CD4-positive, alpha-beta T cell treated with Interleukin-6 for 4 hours (primary cell): ENCODE measurements at places on chromosomes 11 and 22.

DNA sequence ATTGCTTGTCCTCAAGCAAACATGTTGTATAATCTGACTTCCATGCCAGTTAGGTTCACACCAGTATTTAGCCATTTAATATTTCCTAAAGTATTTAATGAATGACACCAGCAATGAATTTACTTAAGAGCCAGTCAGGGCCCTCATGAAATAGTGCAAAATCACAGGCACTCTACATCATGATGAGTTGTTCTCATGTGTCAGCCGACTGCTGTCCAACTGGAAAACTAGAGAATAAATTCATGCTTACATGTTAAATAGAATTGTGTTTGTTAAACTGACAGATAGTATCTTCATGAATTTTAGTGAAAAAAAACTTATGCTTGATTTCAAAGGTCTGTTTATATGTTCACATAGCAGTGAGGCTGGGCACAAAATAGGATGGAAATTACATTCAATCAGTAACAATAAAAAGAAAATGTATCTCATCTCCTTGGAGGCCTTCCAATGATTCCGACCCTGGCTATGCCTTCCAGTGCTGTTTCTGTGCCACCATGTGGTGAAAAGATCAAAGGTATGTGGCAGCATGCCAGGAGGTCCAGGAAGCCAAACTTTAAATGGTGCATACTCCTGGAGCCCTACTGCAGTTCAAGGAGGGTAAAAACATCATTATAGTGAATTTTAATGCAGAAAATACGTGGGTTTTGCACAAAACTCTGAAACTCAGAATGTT is 45.2 kb downstream of the CTSC start:
- peak; percentile 16 for DNase-seq

- peak; percentile 68 for DNase-seq
Observed at GRCh38 chr11:5600374-5600851, 4.0 kb downstream of the TRIM6 start.

GRCh38 chr11:2386591-2386990 is 9.5 kb downstream of the CD81 start:
- DNase-seq = no peak

DNA sequence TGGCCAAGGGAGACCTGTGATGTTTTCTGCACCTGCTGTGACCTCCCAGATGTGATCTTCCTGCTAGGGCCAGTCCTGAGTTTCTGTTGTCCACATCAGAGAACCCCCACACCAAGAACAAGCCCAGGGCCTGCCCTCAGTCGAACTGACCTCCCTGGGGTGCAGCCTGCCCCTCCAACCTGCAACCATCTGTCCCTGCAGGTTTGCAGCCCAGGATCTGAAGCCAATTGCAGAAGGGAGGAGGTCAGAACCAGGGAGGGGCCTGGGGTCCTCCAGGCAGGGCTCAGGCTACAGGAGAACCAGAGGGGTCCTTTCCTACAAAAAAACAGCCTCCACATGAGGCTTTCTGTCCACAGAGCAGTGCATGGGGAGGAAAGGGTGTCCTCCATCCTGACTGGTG is 807 bp downstream of the TRIM3 start:
- no peak for DNase-seq

DNA sequence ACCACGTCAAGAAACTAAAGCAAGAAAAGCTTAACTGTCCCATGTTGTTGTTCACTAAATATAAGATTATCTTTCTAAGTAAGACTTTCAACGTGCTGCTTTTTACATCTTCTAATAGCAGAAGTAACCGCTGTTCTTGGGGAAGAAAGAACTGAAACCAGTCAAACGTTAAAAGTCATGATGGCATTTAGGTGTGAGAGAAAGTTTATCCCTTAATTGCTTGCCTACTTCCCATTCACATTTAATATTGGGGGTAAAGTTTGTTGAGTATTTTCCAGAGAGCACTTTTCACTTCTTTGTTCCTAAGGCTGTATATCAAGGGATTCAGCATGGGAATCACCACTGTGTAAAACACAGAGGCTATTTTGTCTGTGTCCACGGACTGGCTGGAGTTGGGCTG is 970 bp downstream of the OR5B21 start:
- no peak for DNase-seq

- DNase-seq = no peak
Observed at GRCh38 chr11:112288021-112288420, 27.4 kb upstream of the PLET1 start.

- no peak for DNase-seq
Observed at GRCh38 chr11:64208796-64209562, 2.5 kb downstream of the FERMT3 start.

GRCh38 chr11:120212259-120212878 is 1.5 kb downstream of the OAF start:
- DNase-seq = no peak

DNA sequence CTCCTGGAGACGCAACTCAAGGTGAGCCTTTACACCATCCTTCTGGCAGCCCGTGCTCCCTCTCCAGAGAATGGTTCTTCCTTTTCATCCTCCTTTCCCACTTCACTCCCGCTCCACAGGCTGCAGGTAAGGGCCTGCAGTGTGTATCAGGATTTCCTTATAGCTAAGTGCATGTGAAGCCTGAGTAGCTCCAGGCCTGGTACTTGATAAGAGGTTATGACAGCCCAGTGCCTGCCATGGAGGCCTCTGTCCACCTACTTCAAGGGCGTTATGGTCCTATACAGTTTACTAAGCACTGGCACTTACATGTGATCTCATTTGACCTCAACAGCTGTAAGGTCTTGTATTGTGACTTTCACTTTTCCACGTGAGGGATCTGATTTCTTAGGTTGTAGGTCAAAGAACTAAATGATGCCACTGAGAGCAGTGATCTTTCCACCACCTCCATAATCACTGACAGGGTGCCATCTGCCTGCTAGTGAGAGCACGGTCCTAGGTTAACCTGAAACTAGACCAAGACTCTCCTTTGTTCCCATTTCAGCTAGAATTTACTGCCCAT is 18.1 kb downstream of the SSH3 start:
- no peak for DNase-seq

GRCh38 chr11:3195251-3196160 is 23.1 kb downstream of the MRGPRG start:
- DNase-seq = no peak

DNA sequence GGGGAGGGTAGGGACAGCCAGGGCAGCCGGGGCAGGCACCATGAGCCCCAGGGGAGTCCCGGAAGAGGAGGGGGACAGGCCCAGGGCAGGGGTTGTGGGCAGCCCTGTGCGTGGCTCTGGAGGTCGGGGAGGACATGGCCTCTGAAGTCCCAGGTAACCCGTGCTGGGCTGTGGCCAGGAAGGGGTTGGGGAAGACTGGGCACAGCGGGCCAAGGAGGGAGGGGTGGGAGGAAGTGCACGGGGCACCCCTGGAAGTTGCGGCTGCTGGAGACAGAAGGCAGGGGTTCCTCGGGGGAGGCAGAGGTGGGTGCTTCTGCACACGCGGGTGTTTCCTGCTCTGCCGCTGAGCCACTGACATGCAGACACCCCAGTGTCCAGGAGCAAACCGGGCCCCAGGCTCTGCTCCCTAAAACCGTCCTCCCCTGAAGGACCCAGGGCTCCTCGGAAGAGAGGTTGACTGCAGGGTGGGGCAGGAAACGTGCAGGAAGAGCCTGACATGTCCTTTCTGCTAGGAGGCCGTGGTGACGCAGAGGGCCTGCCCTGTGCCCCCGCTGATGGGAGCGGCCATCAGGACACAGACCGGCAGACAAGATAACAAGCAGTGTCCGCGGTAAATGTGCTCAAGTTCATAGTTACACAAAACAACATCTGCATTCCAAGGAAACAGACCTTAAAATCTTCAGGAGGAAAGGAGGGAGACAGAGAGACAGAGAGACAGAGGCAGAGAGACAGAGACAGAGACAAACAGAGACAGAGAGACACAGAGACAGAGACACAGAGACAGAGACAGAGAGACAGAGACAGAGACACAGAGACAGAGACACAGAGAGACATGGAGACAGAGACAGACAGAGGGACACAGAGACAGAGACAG is 5.7 kb downstream of the TNNI2 start:
- DNase-seq = peak; percentile 67

DNA sequence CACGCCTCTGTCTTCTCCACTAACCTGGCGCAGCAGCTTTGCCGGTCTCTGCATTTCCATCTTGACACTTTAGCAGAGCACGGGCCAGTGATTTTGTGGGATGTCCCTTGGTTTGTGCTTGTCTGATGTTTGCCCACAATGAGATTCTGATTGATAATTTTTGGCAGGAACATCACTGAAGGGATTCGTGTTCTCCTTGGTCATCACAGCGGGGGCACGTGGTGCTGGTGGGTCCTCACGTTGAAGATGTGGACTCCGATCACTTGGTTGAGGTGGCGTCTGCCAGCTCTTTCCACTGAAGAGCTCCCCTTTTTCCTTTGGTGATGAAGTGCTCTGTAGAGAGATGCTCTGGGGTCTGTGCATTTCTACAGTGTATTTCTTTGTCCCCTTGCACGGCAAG is 37.2 kb downstream of the TBC1D22A start:
- DNase-seq = no peak

GRCh38 chr11:115659061-115659963 is 155.1 kb upstream of the CADM1 start:
- DNase-seq = no peak

GRCh38 chr11:67996622-67997474 is 7.0 kb downstream of the UNC93B1 start:
- DNase-seq = peak; percentile 22

DNA sequence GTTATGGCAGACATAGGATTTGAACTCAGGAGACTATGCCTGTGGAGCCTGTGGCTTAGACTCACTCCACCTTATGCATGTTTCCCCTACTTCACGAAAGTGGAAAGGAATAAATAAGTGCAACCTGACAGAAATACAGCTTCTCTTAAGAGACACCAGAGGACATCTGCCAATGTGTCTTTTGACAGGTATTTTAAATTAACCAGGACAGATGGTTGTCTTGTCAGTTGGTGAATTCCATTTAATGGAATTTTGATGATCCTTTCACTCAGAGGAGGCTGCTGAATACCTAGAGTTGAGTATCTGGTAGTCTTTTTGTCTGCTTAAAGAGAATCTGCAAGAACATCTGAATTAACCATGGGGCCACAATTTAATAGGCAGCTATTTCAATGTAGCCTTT is 46.1 kb downstream of the NELL1 start:
- no peak for DNase-seq

GRCh38 chr11:22730319-22730718 is 63.9 kb downstream of the GAS2 start:
- peak; percentile 20 for DNase-seq

DNA sequence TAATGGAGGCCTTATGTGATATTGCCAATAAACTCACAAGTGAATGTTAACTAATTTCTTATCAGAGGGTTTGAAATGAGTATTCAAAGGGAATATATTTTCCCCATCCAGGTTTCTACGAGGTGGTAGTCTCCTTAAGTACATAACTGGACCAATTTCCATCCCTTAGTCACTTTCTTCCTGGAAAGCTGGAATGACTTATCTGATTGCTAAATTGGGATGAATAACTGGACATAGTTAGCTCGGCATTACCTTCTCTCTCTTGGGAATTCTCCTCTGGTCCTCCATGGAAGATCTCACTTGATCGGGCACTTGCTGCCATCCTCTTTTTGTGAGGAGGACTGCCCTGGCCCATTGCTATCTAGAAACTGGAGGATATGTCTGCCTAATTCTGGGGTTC is 109.1 kb downstream of the TRPC6 start:
- no peak for DNase-seq

DNA sequence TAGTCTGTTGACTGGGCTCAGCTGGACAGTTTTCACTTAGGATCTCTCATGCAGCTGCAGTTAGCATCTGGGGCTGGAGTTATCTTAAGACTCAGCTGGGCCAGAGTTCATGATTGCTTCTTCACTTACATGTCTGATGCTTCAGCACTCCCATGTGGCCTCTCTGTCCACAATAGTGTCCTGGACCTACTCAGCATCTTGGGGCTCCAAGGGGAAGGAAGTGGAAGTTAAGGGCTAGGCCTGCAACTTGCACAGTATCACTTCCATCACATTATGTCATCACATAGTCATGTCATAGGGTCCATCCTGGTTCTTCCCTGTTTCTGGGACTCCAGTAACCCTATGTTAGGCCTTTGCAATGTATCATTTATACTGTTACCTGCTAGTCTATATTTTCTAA is 115.9 kb downstream of the C11orf65 start:
- DNase-seq = no peak

GRCh38 chr11:45149483-45150056 is 3.1 kb downstream of the PRDM11 start:
- DNase-seq = no peak

- DNase-seq = no peak
Observed at GRCh38 chr22:42977569-42977968, 37.4 kb downstream of the PACSIN2 start.

GRCh38 chr22:19519041-19519926 is 4.9 kb downstream of the CLDN5 start:
- DNase-seq = no peak

DNA sequence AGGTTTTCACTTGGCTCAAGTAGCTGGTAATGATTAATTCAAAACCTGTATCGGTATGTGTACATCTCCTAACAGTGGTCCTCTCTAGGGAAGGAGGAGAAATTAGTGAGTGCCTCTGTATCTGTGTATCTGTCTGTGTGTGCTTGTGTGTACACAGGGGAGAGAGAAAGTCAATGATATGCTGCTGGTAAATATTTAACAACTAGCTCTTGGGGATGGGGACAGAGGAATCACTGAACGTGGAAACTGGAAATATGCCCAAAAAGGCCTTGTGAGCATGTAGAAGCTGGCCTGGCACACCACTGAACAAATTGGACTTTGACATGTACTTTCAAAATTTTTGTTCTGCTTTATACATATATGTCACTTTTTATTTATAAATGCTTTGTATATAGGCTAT is 214.0 kb upstream of the SYN3 start:
- DNase-seq = no peak

GRCh38 chr11:40732132-40732531 is 727.3 kb downstream of the LRRC4C start:
- DNase-seq = no peak

DNA sequence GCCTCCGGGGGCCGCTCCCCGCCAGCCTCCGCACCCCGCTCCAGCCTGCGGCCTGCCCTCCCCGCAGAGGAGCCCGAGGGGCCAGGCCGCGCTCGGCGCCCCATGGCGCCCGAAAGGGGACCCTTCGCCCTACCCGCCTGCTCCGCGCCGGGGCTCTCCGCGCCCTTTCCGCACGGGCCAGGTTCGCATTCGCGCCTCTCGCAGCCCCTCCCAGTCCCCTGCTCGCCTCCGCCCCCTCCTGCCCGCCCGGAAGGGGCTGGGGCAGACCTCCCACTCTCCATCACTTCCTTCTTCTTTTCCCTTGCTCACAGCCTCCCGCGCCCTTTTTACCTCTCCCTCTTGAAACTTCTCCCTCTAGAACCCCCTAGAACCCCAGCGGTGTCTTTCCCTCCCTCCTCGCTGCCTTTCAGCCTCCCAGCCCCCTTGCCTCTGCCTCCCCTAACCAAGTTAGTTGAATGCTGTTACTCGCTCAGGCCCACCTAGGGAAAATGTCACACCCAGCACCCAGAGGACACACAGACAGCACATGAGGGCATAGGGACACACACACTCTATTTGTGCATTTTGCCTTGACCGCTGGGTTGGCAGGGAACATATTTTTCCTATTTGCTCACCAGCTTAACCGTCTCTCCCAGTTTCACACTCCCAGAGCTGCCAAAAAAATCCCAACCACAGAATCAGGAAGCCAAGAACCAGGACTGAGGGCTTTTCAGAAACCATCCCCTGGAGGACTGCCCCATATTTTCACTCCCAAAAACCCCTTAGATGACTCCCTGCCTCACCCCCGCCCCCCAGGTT is at the start of gene SLC43A3:
TSS of gene SLC43A3 (minus strand) at position 193 of the 798 bp plus-strand sequence. CDS start 949 bp downstream, outside the sequence.
- peak; percentile 79 for DNase-seq
